ENCODE measurements at places on chromosomes 3 and 15. TPM values are rescaled to one million over a fixed set of nuclear protein-coding genes. Genes with fewer than 3 reads are reported as not detected.

Gene SLC2A2
- total RNA-seq, result 0.28 TPM

Gene TMEM212
- 0.22 TPM for total RNA-seq

Gene RTP4
- 1.1 TPM for total RNA-seq

Gene FSIP1
- 7.3 TPM for total RNA-seq

Gene GABRA5
- 7.9 TPM for total RNA-seq

Gene FANCD2
- 10.8 TPM for total RNA-seq

Gene SLC12A1
- total RNA-seq, result 5.6 TPM

Gene SPPL2A
- total RNA-seq, result 69.8 TPM

Gene SYNPR
- 83.5 TPM for total RNA-seq

GRCh38 chr3:168383573-168383972 lies 287.8 kb upstream of the GOLIM4 start:
- no peak for DNase-seq
- H3K4me1 ChIP-seq, result no peaks in the 10 kb centered on the region
- H3K27ac ChIP-seq, result no peak overlapping the region
- H3K4me3 ChIP-seq, result no peak overlapping the region
- no peaks in the 10 kb centered on the region for H3K36me3 ChIP-seq
- H3K27me3 ChIP-seq, result no peaks in the 10 kb centered on the region

- H3K27me3 ChIP-seq, result peaks cover 18% of the 10 kb centered on the region
- H3K4me1 ChIP-seq, result peaks cover 14% of the 10 kb centered on the region
- H3K36me3 ChIP-seq, result peaks cover 19% of the 10 kb centered on the region
These were observed 1.0 kb downstream of the CPNE9 start for GRCh38 chr3:9704347-9705322.

DNA sequence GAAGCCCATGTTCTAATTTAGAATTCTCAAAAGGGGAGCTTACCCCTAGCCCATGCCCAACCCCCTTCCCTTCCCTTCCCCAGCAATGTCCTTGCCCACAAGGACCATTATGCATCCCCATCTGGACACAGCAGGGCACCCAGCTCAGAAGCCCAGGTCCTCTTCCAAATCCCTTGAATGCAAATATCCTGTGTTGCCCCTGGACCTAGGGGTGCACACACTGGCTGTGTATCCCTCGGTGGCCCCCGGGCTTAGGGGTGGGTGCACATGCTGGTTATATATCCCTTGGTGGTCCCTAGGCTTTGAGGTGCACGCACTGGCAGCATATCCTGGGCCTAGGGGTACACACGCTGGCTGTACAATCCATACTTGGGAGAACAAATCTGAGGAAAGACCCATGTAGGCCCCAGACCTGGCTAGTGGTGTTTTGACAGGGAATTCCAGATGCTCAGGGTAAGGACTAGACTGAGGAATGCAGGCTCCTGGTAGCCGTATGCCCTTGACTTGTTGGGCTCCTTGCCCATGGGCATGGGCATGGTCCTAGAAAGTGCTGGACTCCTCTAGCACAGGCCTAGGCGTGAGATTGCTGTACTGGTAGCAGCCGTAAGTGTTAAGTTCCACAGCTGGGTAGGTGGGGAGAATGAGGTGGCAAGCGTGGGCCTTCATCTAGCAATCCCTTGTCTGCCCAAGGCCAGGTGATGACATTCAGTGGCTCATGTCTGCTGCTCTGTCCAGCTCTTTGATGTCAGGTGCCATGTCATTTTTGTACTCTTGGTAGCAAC lies 222.4 kb downstream of the OPA1 start:
- DNase-seq, result no peak
- H3K27ac ChIP-seq, result no peak overlapping the region
- no peaks in the 10 kb centered on the region for H3K27me3 ChIP-seq
- H3K4me1 ChIP-seq, result peaks cover 10% of the 10 kb centered on the region
- H3K36me3 ChIP-seq, result no peaks in the 10 kb centered on the region

GRCh38 chr3:185912929-185913901 lies 24.6 kb downstream of the TRA2B start:
- no peaks in the 10 kb centered on the region for H3K4me1 ChIP-seq
- DNase-seq, result no peak
- no peak overlapping the region for H3K27ac ChIP-seq
- no peak overlapping the region for H3K4me3 ChIP-seq

GRCh38 chr3:132245552-132246142 lies 71.6 kb upstream of the ACP3 start:
- H3K4me1 ChIP-seq, result no peaks in the 10 kb centered on the region
- no peak overlapping the region for H3K4me3 ChIP-seq
- no peaks in the 10 kb centered on the region for H3K36me3 ChIP-seq
- H3K27ac ChIP-seq, result no peak overlapping the region

DNA sequence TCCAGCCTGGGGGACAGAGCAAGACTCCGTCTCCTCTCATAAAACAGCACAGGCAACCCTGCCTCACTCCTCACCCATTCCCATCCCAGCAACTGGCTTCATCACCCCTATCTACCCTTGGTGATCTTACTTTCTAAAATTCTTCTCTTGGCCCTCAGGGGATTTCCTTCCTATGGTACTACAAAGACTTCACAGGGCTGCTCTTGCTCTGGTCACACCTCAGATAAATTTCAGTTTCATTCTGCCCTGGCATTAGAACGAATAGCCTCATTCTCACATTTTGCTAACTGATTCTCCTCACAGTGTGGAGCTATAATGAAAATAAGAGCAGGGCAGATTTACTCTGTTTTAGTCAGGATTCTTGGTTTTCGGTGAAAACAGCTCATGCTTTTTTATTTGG lies 22.1 kb upstream of the CRBN start:
- H3K4me3 ChIP-seq, result no peak overlapping the region
- no peaks in the 10 kb centered on the region for H3K27me3 ChIP-seq
- no peaks in the 10 kb centered on the region for H3K36me3 ChIP-seq
- no peak overlapping the region for H3K27ac ChIP-seq

GRCh38 chr15:88704791-88705768 lies 66.3 kb downstream of the ISG20 start:
- H3K36me3 ChIP-seq, result no peaks in the 10 kb centered on the region
- H3K27ac ChIP-seq, result peak overlapping the region; percentile 55
- no peaks in the 10 kb centered on the region for H3K27me3 ChIP-seq
- peaks cover 20% of the 10 kb centered on the region for H3K4me1 ChIP-seq
- DNase-seq, result peak; percentile 32

GRCh38 chr3:5568451-5568850 lies 380.9 kb downstream of the EDEM1 start:
- no peaks in the 10 kb centered on the region for H3K36me3 ChIP-seq
- H3K4me3 ChIP-seq, result no peak overlapping the region
- H3K4me1 ChIP-seq, result no peaks in the 10 kb centered on the region
- H3K27ac ChIP-seq, result no peak overlapping the region
- no peaks in the 10 kb centered on the region for H3K27me3 ChIP-seq

GRCh38 chr3:122621112-122621511 lies 43.7 kb downstream of the PARP15 start:
- no peaks in the 10 kb centered on the region for H3K27me3 ChIP-seq
- H3K4me1 ChIP-seq, result no peaks in the 10 kb centered on the region
- no peak for DNase-seq
- no peaks in the 10 kb centered on the region for H3K36me3 ChIP-seq
- no peak overlapping the region for H3K27ac ChIP-seq
- no peak overlapping the region for H3K4me3 ChIP-seq

GRCh38 chr3:186097663-186098451 lies 11.0 kb downstream of the ETV5 start:
- DNase-seq, result peak; percentile 81
- peak overlapping the region; percentile 46 for H3K4me3 ChIP-seq
- peak overlapping the region; percentile 72 for H3K27ac ChIP-seq
- H3K36me3 ChIP-seq, result no peaks in the 10 kb centered on the region

DNA sequence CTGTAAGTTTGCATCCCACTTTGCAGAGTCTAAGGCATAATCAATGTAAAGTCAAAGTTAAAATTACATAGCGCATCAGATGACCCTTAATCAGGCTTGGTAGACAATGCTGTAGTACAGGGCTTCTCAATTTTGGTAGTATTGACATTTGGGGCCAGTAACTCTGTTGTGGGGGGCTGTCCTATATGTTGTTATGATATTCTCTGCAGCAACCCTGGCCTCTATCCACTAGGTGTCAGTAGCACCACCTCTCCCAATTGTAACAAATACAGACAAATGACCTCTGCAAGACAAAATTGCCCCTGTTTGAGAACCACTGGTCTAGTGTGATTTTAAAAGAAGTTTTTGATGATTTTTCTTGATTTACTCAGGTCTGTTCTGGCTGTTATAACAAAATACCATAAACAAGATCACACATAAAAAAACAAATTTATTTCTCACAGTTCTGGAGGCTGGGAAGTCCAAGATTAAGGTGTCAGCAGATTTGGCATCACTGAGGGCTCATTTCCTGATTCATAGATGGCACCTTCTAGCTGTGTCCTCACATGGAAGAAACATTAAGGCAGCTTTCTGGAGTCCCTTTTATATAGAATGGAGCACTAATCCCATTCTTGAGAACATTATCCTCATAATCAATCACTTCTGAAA lies 37.6 kb upstream of the SLC9A9 start:
- H3K36me3 ChIP-seq, result no peaks in the 10 kb centered on the region
- H3K4me3 ChIP-seq, result no peak overlapping the region
- peak; percentile 35 for DNase-seq
- H3K27ac ChIP-seq, result no peak overlapping the region

GRCh38 chr3:160451602-160452001 lies 2.0 kb upstream of the TRIM59 start:
- no peak overlapping the region for H3K4me3 ChIP-seq
- H3K27ac ChIP-seq, result no peak overlapping the region
- no peaks in the 10 kb centered on the region for H3K36me3 ChIP-seq
- peaks cover 14% of the 10 kb centered on the region for H3K4me1 ChIP-seq
- DNase-seq, result no peak

GRCh38 chr3:168709073-168709472 lies 613.3 kb upstream of the GOLIM4 start:
- no peaks in the 10 kb centered on the region for H3K36me3 ChIP-seq
- no peaks in the 10 kb centered on the region for H3K27me3 ChIP-seq
- no peaks in the 10 kb centered on the region for H3K4me1 ChIP-seq

GRCh38 chr3:141426404-141427034 lies 58.2 kb downstream of the ZBTB38 start:
- H3K4me3 ChIP-seq, result no peak overlapping the region
- DNase-seq, result peak; percentile 69
- H3K27ac ChIP-seq, result peak overlapping the region; percentile 59
- H3K36me3 ChIP-seq, result peaks cover 26% of the 10 kb centered on the region
- H3K27me3 ChIP-seq, result no peaks in the 10 kb centered on the region

DNA sequence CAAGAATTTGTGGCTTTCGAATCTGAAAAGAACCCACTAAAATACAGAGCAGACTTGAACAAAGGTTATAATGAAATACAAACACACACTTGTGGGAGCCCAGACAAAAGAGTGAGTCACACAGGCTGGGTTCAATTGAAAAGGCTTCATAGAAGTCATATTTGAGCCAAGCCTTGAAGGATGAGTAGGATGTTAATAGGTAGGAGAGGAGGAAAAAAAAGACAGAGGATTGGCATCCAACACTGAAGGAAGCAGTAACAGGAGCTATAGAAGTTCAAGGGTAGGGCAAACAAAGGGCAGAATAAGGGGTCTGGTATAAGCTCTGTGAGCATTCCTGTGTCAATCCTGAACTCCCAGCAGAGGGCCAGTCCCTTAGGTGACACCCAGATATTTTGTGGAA lies 325.4 kb downstream of the FOXP1 start:
- H3K4me1 ChIP-seq, result no peaks in the 10 kb centered on the region
- H3K27ac ChIP-seq, result no peak overlapping the region
- no peak overlapping the region for H3K4me3 ChIP-seq
- no peaks in the 10 kb centered on the region for H3K36me3 ChIP-seq
- DNase-seq, result no peak
- no peaks in the 10 kb centered on the region for H3K27me3 ChIP-seq

GRCh38 chr3:120174811-120175539 lies 80.7 kb upstream of the GSK3B start:
- H3K27me3 ChIP-seq, result no peaks in the 10 kb centered on the region
- H3K4me1 ChIP-seq, result peaks cover 9% of the 10 kb centered on the region
- H3K27ac ChIP-seq, result no peak overlapping the region
- H3K4me3 ChIP-seq, result no peak overlapping the region

GRCh38 chr15:82021992-82022391 lies 23.8 kb downstream of the MEX3B start:
- no peak overlapping the region for H3K27ac ChIP-seq
- DNase-seq, result no peak
- H3K27me3 ChIP-seq, result no peaks in the 10 kb centered on the region
- H3K36me3 ChIP-seq, result no peaks in the 10 kb centered on the region

DNA sequence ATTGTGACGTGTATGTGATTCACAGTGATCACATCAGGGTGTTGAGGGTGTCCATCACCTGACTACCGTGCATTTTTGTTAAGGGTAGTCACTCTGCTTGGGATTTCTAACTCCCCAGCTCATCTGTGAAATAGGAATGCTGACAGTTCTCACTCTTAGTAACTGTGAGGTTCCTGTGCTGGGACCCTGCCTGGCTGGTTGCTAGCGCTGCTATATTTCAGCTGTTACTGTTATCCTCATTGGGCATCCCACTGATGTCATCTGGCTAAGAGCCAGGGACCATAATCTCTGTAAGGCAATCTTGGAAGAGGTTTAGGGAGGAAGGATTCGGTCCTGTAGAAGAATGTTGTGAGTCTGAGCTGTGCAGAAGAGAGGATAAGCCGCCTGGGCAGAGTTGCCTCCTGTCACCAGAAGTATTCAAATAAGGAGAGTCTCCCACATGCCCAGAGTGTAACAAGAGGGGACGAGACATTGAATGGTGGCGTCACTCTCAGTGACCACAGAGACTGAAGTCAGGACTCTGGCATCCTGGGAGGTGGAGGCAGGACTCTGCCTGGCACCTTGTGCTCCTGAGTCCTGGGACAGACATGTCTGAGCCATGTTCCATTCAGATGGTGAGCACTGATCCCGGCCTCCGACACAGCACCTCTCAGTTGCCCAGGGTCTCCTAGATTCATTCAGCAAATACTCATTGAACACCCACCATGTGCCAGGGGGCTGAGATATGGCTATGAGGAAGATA lies 52.2 kb downstream of the FBLN2 start:
- no peaks in the 10 kb centered on the region for H3K36me3 ChIP-seq
- H3K4me1 ChIP-seq, result peaks cover 13% of the 10 kb centered on the region
- H3K27ac ChIP-seq, result no peak overlapping the region
- peak; percentile 81 for DNase-seq
- no peak overlapping the region for H3K4me3 ChIP-seq

- peaks cover 3% of the 10 kb centered on the region for H3K4me1 ChIP-seq
- H3K27me3 ChIP-seq, result no peaks in the 10 kb centered on the region
- H3K36me3 ChIP-seq, result no peaks in the 10 kb centered on the region
- no peak for DNase-seq
These were observed 45.8 kb upstream of the PPP4R2 start for GRCh38 chr3:72950801-72951200.

- no peaks in the 10 kb centered on the region for H3K36me3 ChIP-seq
- no peak overlapping the region for H3K4me3 ChIP-seq
- H3K4me1 ChIP-seq, result no peaks in the 10 kb centered on the region
- H3K27me3 ChIP-seq, result no peaks in the 10 kb centered on the region
- no peak for DNase-seq
- H3K27ac ChIP-seq, result no peak overlapping the region
These were observed 56.8 kb upstream of the TGFBR2 start for GRCh38 chr3:30549600-30549999.

DNA sequence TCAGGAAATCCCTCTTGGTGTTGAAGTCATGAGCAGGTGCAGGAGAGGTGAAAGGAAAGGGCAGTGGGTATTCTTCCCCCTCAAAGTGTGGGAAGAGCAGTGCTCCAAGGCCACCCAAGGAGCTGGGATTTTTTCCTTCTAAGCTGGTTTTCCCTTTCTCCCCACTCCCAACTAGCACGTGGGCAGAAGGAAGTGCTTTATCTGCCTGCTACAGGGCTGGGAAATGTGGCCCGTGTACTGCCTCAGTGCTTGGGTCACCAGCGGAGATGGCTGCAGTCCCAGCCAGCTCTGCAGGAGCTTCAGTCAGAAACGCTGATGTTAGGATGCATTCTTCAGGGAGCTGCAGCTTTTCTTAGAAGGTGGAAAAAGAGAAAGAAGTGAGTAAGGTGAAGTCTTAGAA lies 99.2 kb downstream of the CACNA1D start:
- peaks cover 7% of the 10 kb centered on the region for H3K4me1 ChIP-seq
- no peaks in the 10 kb centered on the region for H3K36me3 ChIP-seq
- no peak overlapping the region for H3K4me3 ChIP-seq
- DNase-seq, result no peak
- no peak overlapping the region for H3K27ac ChIP-seq
- H3K27me3 ChIP-seq, result no peaks in the 10 kb centered on the region
